ENCODE measurements at places on chromosomes 12 and 14. TPM values are rescaled to one million over a fixed set of nuclear protein-coding genes. Genes with fewer than 3 reads are reported as not detected.

MAP1LC3B2 gene
- total RNA-seq, result 0.32 TPM

NRL gene
- total RNA-seq, result 0.82 TPM

GALNT16 gene
- total RNA-seq, result not detected

KLRC1 gene
- total RNA-seq, result not detected

LHX5 gene
- total RNA-seq, result not detected

EPYC gene
- not detected for total RNA-seq

RNASE13 gene
- total RNA-seq, result not detected

CLEC1B gene
- total RNA-seq, result not detected

CSRP2 gene
- 12.3 TPM for total RNA-seq

SCAF11 gene
- total RNA-seq, result 70.6 TPM
